ENCODE measurements at places on chromosomes 5 and 9. TPM values are rescaled to one million over a fixed set of nuclear protein-coding genes. Genes with fewer than 3 reads are reported as not detected.

- H3K27me3 ChIP-seq = no peaks in the 10 kb centered on the region
- H3K4me3 ChIP-seq = peak overlapping the region; percentile 32
- H3K4me1 ChIP-seq = peaks cover 31% of the 10 kb centered on the region
- H3K27ac ChIP-seq = peak overlapping the region; percentile 99
Observed at GRCh38 chr9:94783102-94783682, 56.7 kb downstream of the AOPEP start.

- H3K4me3 ChIP-seq = no peak overlapping the region
- H3K27me3 ChIP-seq = no peaks in the 10 kb centered on the region
- DNase-seq = no peak
- no peaks in the 10 kb centered on the region for H3K36me3 ChIP-seq
- peaks cover 9% of the 10 kb centered on the region for H3K4me1 ChIP-seq
Observed at GRCh38 chr5:50593681-50594080, 72.8 kb upstream of the PARP8 start.

DNA sequence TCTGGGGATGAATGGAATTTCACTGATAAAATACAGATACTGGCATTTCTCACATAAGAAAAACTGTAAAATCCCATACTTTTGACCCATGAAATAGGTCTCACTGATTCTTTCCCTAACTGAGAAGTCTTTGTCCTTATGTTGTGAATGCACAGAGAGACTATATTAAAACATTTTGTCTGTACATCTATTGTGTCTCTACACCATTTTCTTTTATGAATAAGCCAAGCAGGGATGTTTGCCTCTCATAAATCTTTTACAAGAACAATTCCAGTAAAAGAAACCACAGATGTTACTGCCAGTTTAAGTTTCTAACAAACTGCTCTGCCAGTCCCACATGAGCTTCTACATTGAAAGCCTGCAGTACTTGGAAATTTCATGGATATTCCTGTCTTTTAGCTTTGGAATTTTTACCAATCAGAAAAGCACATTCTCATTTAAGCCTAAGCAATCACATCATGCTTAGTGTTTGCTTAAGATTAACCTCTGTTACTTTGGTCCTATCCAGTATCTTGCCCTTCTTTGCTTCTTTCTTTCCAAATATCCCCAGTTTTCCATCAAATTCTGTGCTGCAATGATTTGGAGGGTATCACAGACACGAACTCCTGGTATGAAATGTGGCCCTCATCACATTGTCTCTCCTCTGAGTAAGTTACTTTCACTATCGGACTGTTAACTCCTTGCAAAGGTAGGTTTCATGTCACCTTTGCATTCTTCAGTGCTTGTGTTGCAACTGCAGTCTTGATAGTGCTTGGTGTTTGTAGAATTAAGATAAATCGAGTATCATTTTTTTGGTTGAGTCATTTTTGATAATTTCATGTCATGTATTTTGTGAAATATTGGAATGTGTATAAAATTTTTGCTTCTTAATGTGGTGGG, 415.1 kb upstream of the ADAMTSL1 start:
- no peak for DNase-seq
- H3K36me3 ChIP-seq = no peaks in the 10 kb centered on the region
- H3K27ac ChIP-seq = no peak overlapping the region
- peaks cover 7% of the 10 kb centered on the region for H3K27me3 ChIP-seq
- no peaks in the 10 kb centered on the region for H3K4me1 ChIP-seq

GRCh38 chr5:100676817-100677631, 141.8 kb downstream of the FAM174A start:
- H3K4me1 ChIP-seq = peaks cover 17% of the 10 kb centered on the region
- no peaks in the 10 kb centered on the region for H3K36me3 ChIP-seq
- H3K4me3 ChIP-seq = peak overlapping the region; percentile 10
- DNase-seq = peak; percentile 32
- H3K27me3 ChIP-seq = no peaks in the 10 kb centered on the region

- H3K27ac ChIP-seq = no peak overlapping the region
- peaks cover 3% of the 10 kb centered on the region for H3K4me1 ChIP-seq
- H3K4me3 ChIP-seq = no peak overlapping the region
Observed at GRCh38 chr9:13778631-13779030, 499.1 kb upstream of the MPDZ start.

- peaks cover 14% of the 10 kb centered on the region for H3K36me3 ChIP-seq
- H3K4me1 ChIP-seq = peaks cover 5% of the 10 kb centered on the region
- no peak overlapping the region for H3K4me3 ChIP-seq
- no peak overlapping the region for H3K27ac ChIP-seq
- peak; percentile 31 for DNase-seq
Observed at GRCh38 chr9:113985968-113986585, 92.0 kb downstream of the AMBP start.

DNA sequence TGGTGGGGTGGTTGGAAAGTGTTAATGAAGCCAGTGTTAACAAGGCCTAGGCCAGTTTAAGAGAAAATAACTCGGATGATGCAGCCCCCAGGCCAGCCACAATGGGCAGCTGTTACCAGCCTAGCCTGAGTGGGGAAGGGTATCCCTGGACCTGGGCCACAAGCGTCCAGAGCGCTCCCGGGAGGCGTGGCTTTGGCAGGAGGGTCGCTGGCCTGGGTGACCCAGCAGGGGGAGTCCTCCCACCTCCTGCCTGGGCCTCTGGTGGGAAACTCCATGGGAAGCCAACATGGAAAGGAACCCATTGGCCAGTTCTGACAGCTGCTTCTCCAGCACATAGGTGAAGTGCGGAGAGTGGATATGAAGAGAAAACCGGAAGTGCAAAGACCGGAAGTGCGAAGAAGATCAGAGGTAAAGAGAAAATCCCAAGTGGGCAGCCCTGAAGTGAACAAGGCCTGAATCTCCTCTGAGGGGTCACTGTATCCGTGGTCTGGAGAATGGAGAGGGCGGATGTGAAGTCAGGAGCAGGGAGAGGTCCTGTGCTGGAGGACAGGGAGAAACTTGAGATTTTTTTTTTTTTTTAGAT, 79.0 kb downstream of the ADCY2 start:
- no peaks in the 10 kb centered on the region for H3K36me3 ChIP-seq
- H3K4me1 ChIP-seq = no peaks in the 10 kb centered on the region
- H3K4me3 ChIP-seq = no peak overlapping the region
- no peaks in the 10 kb centered on the region for H3K27me3 ChIP-seq
- DNase-seq = no peak

C9 gene
- total RNA-seq = 0.36 TPM

DNA sequence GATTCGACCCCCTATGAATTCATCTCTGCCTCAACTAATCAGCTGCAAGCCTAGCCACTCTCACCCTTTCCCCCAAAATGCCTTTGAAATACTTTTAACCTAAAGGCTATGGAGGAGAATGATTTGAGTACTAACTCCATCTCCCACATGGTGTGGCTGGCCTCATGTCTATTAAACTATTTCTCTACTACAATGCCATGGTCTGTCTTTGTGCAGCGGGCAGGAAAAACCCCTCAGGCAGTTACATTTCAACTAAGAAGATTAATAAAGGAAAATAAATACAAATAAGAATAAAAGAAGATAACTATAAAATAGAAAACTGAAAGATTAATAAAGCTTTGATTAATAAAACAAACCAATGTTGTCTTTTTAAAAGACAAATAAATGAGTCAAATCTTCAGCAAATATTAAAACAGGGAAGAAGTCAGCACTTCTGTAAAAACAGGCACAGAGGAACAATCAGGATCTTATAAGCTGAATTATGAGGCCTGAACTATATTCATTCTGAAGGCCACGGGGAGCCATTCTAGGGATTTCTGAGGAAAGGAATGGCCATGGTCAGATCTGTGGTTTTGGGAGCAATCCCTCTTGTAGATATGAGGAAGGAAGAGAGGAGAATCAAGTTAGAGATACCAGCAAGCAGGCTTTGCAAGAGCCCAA, 116.1 kb upstream of the SLC12A2 start:
- H3K4me3 ChIP-seq = no peak overlapping the region
- no peaks in the 10 kb centered on the region for H3K27me3 ChIP-seq
- DNase-seq = no peak
- no peak overlapping the region for H3K27ac ChIP-seq
- no peaks in the 10 kb centered on the region for H3K36me3 ChIP-seq
- H3K4me1 ChIP-seq = no peaks in the 10 kb centered on the region

DNA sequence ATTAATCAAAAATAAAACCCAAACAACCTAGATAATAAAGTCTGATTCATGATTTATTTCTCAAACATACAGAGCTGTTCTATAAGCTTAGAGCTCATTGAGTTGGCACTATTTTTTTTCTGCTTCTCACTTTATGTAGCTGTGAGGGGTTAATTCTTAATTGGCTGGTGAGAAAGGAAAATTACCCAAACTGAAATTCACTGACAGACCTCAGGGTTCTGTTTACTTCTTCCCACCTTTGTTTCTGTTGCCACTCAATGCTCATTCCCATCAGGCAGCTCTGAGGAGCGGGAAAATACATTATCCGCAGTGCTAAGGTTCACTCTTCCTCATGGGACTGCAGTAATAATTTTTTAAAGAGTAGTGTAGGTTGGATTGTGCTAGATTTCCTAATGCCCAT, 139.9 kb downstream of the KCTD16 start:
- DNase-seq = no peak
- H3K36me3 ChIP-seq = no peaks in the 10 kb centered on the region
- H3K27ac ChIP-seq = no peak overlapping the region

DNA sequence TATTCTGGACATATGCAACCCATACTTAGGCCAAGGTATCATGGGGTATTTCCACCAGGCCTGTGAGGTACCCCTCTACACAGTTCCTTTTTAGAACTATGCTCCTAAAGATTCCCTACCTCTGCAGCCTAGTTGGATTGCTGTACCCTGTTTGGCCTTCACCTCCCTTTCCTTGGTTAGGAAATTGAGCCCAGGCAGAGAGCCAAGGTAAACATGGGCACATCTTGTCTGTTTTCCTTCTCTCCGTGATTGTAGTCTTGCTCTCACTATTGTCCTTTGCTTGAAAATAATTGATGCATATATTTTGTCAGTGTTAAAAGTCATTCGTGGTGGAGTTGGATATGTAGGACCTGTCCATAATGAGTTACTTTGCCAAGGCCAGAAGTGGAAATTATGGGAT, 26.7 kb downstream of the BDP1 start:
- H3K27ac ChIP-seq = no peak overlapping the region
- peaks cover 34% of the 10 kb centered on the region for H3K36me3 ChIP-seq
- DNase-seq = no peak
- no peaks in the 10 kb centered on the region for H3K27me3 ChIP-seq
- H3K4me1 ChIP-seq = peaks cover 21% of the 10 kb centered on the region

- H3K36me3 ChIP-seq = no peaks in the 10 kb centered on the region
- no peak overlapping the region for H3K4me3 ChIP-seq
- no peak overlapping the region for H3K27ac ChIP-seq
Observed at GRCh38 chr5:150082374-150082773, 4.0 kb downstream of the CSF1R start.

DNA sequence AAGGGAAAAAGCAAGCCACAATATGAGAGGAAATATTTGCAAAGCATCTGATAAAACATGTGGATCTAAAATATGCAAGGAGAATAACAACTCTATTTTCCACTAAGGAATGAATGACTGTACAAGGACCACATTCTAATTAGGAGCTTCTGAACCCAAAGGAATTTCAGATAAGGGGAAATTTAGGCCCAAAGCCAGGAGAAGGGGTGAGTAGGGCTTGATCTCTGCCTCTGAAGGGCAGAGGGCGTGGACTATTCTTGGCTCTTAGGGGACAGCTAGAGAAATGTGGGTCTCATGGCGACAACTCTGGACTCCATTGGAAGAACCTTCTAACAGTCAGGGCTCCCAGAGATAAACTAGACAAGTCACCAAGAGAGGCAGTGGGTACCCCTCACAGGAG, 132.7 kb upstream of the GABRP start:
- no peak for DNase-seq
- peaks cover 2% of the 10 kb centered on the region for H3K4me1 ChIP-seq
- H3K4me3 ChIP-seq = no peak overlapping the region

DNA sequence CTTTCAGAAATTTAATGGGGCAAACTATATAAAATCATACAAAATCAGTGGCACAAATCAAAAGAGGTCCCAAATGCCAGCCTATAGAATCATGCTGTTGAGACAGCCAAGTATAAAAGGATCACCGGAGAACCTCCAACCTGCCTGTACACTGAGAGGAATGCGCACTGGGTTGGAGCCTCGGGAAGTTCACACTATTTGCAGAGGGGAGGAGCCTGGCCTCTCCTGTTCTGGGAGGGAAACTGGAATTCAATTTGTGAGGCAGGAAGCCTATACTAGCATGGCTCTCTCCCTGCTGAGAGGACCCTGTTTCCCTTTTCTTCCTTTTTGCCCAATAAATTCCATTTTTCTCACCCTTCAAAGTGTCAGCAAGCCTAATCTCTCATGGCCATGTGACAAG, 406.0 kb downstream of the HINT1 start:
- H3K27me3 ChIP-seq = no peaks in the 10 kb centered on the region
- no peaks in the 10 kb centered on the region for H3K36me3 ChIP-seq
- no peaks in the 10 kb centered on the region for H3K4me1 ChIP-seq
- DNase-seq = no peak

DNA sequence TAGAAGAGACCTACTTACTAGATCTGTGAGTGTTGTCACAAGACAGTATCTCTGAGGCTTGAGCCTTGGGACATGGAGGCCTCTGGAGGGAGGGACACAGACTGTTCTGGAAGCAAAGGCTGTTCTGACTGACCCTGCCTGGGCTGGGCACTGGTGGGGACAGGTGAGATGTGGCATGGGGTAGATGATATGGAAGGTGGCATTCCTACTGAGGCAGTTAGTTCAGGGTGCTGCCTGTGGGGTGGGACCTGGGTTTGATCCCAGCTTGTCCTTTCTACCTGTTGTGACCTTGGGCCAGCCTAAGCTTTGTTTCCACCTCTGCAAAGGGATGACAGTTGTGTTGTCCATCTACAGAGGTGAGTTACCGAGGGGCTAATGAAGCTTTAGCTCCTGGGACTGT, 140.2 kb downstream of the C9orf50 start:
- peak overlapping the region; percentile 64 for H3K27ac ChIP-seq
- H3K4me1 ChIP-seq = peaks cover 47% of the 10 kb centered on the region
- H3K27me3 ChIP-seq = no peaks in the 10 kb centered on the region
- no peak overlapping the region for H3K4me3 ChIP-seq

- peaks cover 59% of the 10 kb centered on the region for H3K36me3 ChIP-seq
- H3K27ac ChIP-seq = no peak overlapping the region
- peak; percentile 75 for DNase-seq
- peaks cover 16% of the 10 kb centered on the region for H3K4me1 ChIP-seq
- H3K4me3 ChIP-seq = no peak overlapping the region
Observed at GRCh38 chr9:107336718-107337360, 53.8 kb downstream of the RAD23B start.

DNA sequence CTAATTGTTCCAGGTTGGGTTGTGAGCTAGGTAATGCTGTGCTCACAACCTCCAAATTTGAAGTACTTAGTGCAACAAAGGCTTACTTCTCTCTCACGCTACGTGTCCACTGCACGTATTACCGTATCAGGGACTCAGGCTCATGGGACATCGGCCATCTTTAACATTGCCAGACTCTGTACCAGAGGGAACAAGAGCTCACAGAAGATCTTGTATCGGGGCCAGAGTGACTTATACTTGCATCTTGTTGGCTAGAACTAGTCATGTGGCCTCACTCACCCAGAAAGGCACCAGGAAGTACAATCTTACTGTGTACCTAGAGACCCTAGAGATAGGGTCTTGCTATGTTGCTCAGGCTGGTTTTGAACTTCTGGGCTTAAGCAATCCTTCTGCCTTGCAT, 81.1 kb upstream of the KLF9 start:
- H3K27ac ChIP-seq = no peak overlapping the region
- no peaks in the 10 kb centered on the region for H3K27me3 ChIP-seq
- H3K4me3 ChIP-seq = no peak overlapping the region

GRCh38 chr5:65808251-65808741, 86.3 kb downstream of the NLN start:
- DNase-seq = peak; percentile 72
- H3K4me3 ChIP-seq = peak overlapping the region; percentile 8
- H3K4me1 ChIP-seq = peaks cover 52% of the 10 kb centered on the region

- H3K27me3 ChIP-seq = no peaks in the 10 kb centered on the region
- no peaks in the 10 kb centered on the region for H3K36me3 ChIP-seq
- peak overlapping the region; percentile 93 for H3K27ac ChIP-seq
- H3K4me3 ChIP-seq = peak overlapping the region; percentile 87
- peak; percentile 95 for DNase-seq
Observed at GRCh38 chr5:75335952-75336614, 937 bp upstream of the HMGCR start.

HTR4 gene
- not detected for total RNA-seq

Measured in osteoblast (primary cell).